ENCODE measurements at places on chromosomes 5 and 9. TPM values are rescaled to one million over a fixed set of nuclear protein-coding genes. Genes with fewer than 3 reads are reported as not detected.

DNA sequence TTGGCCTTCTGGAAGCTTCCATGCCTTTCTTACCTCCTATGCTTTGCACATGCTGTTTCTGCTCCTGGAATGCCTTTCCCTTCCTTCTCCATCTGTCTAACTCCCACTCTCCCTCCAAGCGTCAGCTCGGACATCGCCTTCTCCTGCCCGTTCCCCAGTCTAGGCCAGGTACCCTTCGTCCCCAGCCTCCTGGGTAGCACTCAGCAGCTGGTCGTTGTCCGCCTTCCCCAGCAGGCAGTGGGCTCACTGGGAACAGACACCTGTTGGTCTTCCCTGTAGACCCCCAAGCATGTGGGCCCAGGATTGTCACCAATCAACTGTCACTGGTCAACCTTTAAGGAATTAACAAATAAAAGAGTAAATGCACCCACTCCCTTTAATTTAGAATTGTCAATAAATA lies 202.2 kb downstream of the RGS3 start:
- H3K36me3 ChIP-seq, result no peaks in the 10 kb centered on the region
- no peak for DNase-seq
- H3K27ac ChIP-seq, result no peak overlapping the region
- H3K4me3 ChIP-seq, result no peak overlapping the region
- H3K4me1 ChIP-seq, result no peaks in the 10 kb centered on the region

GRCh38 chr9:136171009-136171800 lies 33.7 kb downstream of the LHX3 start:
- peaks cover 46% of the 10 kb centered on the region for H3K4me1 ChIP-seq
- peak overlapping the region; percentile 95 for H3K27ac ChIP-seq
- no peaks in the 10 kb centered on the region for H3K27me3 ChIP-seq
- no peak overlapping the region for H3K4me3 ChIP-seq

DNA sequence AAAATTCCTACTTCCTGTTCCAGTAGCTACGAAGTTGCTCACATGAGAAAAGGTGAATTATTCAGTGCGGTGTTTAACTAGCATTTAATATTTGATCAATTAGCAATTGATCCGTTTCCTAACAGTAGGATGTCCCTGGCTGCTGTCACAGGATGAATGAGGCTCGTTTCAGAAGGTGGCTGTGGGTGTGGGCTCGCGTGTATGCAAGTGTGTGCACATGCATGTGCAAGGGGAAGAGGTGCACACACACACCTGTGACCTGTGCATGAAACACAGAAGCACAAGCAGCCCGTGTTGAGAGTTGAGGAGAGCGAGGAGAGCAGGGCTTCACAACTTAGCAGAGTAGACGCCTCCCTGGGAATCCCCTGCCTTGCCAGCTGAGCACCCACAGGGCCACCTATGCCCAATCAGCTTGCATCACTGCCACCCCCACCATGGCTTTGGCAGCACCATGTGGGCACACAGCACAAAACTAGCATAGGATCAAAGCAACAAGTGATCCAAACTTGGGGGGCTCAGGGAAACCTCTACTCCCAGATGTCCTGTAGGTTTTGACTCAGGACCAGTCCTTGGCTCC lies 107.2 kb downstream of the C5orf15 start:
- H3K4me1 ChIP-seq, result no peaks in the 10 kb centered on the region
- no peak for DNase-seq
- no peaks in the 10 kb centered on the region for H3K36me3 ChIP-seq
- H3K27ac ChIP-seq, result no peak overlapping the region

DNA sequence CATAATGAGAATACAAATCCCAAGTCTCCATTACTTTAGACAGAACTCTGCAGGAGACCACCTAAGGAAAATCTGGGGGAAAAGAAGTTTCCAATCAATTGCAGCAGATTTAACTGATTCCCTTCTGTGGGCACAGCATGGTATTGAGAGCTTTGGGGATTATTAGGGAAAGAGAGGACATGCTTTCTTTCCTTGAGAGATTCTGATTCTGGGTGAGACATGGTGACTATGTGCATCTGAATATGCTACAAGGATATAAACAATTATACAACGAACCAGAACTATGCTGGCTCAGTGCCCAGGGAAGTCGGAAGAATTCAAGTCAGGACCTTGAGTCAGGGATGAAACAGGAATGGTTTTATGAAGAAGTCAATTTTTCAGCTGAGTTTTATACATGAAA lies 183.7 kb downstream of the PDE4D start:
- no peak for DNase-seq
- no peak overlapping the region for H3K4me3 ChIP-seq
- no peaks in the 10 kb centered on the region for H3K36me3 ChIP-seq
- no peak overlapping the region for H3K27ac ChIP-seq
- no peaks in the 10 kb centered on the region for H3K4me1 ChIP-seq

- no peaks in the 10 kb centered on the region for H3K4me1 ChIP-seq
- H3K36me3 ChIP-seq, result no peaks in the 10 kb centered on the region
- DNase-seq, result no peak
- H3K4me3 ChIP-seq, result no peak overlapping the region
Measured at GRCh38 chr9:90107040-90107725, 502.4 kb downstream of the GADD45G start.

DNA sequence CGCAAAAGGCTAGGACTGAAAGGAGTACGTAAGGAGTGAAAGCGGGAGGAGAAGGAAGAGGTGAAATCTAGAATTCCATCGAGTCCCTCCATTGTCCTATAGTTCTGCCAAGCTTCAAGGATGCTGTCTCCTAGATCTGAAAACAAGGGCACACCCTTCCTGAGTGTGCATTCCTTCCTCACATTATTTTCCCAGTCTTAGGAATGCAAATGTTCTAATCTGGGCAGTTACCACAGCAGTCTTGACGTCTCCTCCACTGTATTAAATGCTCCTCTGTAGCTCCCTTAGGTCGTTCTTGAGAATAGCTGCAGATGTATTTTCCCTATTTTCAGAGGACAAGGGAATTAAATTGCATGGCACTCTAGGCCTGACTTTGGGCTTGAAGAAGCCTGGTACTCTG lies 127.6 kb downstream of the SLIT3 start:
- H3K4me3 ChIP-seq, result no peak overlapping the region
- no peak for DNase-seq

GRCh38 chr5:67680099-67680498 lies 483.5 kb upstream of the CD180 start:
- no peaks in the 10 kb centered on the region for H3K27me3 ChIP-seq
- no peak overlapping the region for H3K27ac ChIP-seq
- DNase-seq, result no peak
- H3K4me1 ChIP-seq, result no peaks in the 10 kb centered on the region
- no peaks in the 10 kb centered on the region for H3K36me3 ChIP-seq

GRCh38 chr5:59449905-59450644 lies 443.5 kb downstream of the PDE4D start:
- no peak for DNase-seq
- no peak overlapping the region for H3K27ac ChIP-seq
- H3K4me1 ChIP-seq, result no peaks in the 10 kb centered on the region

The UGT3A1 gene
- total RNA-seq, result not detected

DNA sequence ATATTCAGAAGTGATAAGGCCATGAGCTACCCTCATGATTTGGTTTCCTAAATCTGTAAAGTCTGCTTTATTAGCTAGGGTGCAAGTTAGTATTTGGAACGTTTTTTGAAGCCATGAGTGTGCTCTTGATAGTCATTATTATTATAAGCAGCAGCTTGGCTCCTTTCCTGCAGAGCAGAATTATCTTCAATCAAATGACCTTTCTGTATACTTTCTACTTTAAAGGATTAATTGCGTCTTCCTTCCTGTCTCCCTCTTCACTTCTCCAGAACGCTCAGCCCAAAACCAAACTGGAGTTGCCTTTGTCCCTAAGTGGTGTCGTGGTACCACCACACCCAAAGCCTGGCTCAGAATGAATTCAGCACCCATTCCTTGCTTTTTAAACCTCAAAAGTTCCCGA lies 211.3 kb downstream of the ARHGAP26 start:
- peak overlapping the region; percentile 14 for H3K27ac ChIP-seq
- peaks cover 19% of the 10 kb centered on the region for H3K4me1 ChIP-seq
- no peak overlapping the region for H3K4me3 ChIP-seq
- DNase-seq, result no peak
- no peaks in the 10 kb centered on the region for H3K36me3 ChIP-seq
- H3K27me3 ChIP-seq, result no peaks in the 10 kb centered on the region

The SARDH gene
- total RNA-seq, result 0.37 TPM

GRCh38 chr5:95808013-95808685 lies 14.4 kb downstream of the GLRX start:
- no peak overlapping the region for H3K27ac ChIP-seq
- H3K27me3 ChIP-seq, result no peaks in the 10 kb centered on the region
- H3K4me1 ChIP-seq, result peaks cover 52% of the 10 kb centered on the region
- no peaks in the 10 kb centered on the region for H3K36me3 ChIP-seq
- H3K4me3 ChIP-seq, result no peak overlapping the region

DNA sequence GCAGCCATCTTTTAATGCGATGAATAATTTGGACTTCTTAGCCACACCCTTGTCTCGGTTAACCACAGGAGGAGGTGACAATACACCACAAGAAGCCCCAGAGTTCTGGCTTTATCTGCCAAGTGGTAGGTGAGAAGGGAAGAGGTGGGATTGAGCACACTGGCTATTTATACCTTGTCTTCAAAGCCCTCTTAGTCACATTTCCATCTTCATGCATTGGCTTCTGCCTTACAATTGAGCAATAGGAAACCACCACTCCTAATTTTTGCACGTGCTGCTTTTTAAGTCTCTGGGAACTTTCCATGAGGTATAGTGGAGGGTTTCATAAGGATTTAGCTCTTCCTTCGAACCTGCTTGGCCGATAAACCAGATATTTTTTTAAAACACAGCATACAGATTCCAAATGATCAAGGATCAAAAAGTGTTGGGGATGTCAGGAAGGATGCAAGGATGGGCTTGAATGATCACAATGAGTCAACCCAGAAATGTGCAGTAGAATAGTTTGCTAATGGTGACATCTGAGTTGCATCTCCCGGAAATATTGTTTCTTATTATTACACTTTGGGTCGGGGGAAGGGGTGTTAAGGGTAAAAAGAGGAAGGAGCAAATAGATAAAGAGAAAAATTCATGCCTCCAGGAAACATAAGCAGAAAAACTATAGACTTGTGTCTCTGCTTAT lies 25.5 kb downstream of the PLAC8L1 start:
- H3K4me3 ChIP-seq, result no peak overlapping the region
- H3K27me3 ChIP-seq, result no peaks in the 10 kb centered on the region
- no peaks in the 10 kb centered on the region for H3K4me1 ChIP-seq

- H3K4me1 ChIP-seq, result peaks cover 4% of the 10 kb centered on the region
- no peak for DNase-seq
- no peak overlapping the region for H3K27ac ChIP-seq
Measured at GRCh38 chr5:176614805-176615478, 5.0 kb upstream of the GPRIN1 start.

GRCh38 chr9:98911042-98911441 lies 32.7 kb upstream of the COL15A1 start:
- H3K27me3 ChIP-seq, result no peaks in the 10 kb centered on the region
- H3K36me3 ChIP-seq, result no peaks in the 10 kb centered on the region
- DNase-seq, result no peak
- H3K4me3 ChIP-seq, result no peak overlapping the region

- H3K4me3 ChIP-seq, result no peak overlapping the region
- DNase-seq, result no peak
- H3K27ac ChIP-seq, result no peak overlapping the region
- H3K27me3 ChIP-seq, result no peaks in the 10 kb centered on the region
- no peaks in the 10 kb centered on the region for H3K36me3 ChIP-seq
Measured at GRCh38 chr9:91210318-91210717, 151.4 kb downstream of the AUH start.

DNA sequence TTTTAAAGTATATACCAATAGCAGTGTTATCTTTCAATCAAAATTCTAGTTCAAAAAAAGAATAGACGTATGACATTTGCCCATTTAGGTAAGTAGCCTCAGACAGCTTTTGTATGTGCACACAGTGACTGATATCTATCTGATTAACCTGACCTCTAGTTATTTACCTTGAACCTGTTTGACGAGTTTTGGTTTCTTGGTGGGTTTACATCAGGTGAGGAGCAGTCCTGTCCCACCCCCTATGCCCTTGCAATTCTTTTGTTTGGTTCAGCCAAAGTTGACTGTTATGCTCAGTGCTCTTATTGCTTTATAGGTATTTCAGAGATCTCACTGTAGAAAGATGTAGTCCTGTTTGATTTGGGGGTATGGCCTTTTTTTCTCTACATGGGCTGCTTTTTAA lies 147.2 kb downstream of the ISOC1 start:
- no peaks in the 10 kb centered on the region for H3K27me3 ChIP-seq
- DNase-seq, result no peak
- H3K36me3 ChIP-seq, result no peaks in the 10 kb centered on the region
- H3K27ac ChIP-seq, result no peak overlapping the region
- H3K4me3 ChIP-seq, result no peak overlapping the region

- H3K27me3 ChIP-seq, result no peaks in the 10 kb centered on the region
- DNase-seq, result no peak
- H3K4me3 ChIP-seq, result no peak overlapping the region
- peaks cover 6% of the 10 kb centered on the region for H3K4me1 ChIP-seq
- H3K36me3 ChIP-seq, result no peaks in the 10 kb centered on the region
- no peak overlapping the region for H3K27ac ChIP-seq
Measured at GRCh38 chr5:128535251-128535650, 2.8 kb downstream of the FBN2 start.

The GCNT4 gene
- total RNA-seq, result 3.0 TPM

GRCh38 chr5:15959370-15960164 lies 220.0 kb downstream of the MARCHF11 start:
- H3K4me1 ChIP-seq, result no peaks in the 10 kb centered on the region
- no peaks in the 10 kb centered on the region for H3K27me3 ChIP-seq
- no peak overlapping the region for H3K4me3 ChIP-seq
- no peak for DNase-seq
- no peaks in the 10 kb centered on the region for H3K36me3 ChIP-seq

GRCh38 chr9:7265181-7265580 lies 507.4 kb downstream of the KDM4C start:
- H3K4me1 ChIP-seq, result no peaks in the 10 kb centered on the region
- H3K4me3 ChIP-seq, result no peak overlapping the region
- H3K27ac ChIP-seq, result no peak overlapping the region
- no peaks in the 10 kb centered on the region for H3K27me3 ChIP-seq
- H3K36me3 ChIP-seq, result no peaks in the 10 kb centered on the region

GRCh38 chr5:42881416-42882117 lies 69.9 kb upstream of the SELENOP start:
- H3K27me3 ChIP-seq, result no peaks in the 10 kb centered on the region
- H3K4me1 ChIP-seq, result peaks cover 35% of the 10 kb centered on the region
- H3K36me3 ChIP-seq, result no peaks in the 10 kb centered on the region
- H3K4me3 ChIP-seq, result no peak overlapping the region
- no peak overlapping the region for H3K27ac ChIP-seq
- no peak for DNase-seq

The SPEF2 gene
- 4.0 TPM for total RNA-seq

DNA sequence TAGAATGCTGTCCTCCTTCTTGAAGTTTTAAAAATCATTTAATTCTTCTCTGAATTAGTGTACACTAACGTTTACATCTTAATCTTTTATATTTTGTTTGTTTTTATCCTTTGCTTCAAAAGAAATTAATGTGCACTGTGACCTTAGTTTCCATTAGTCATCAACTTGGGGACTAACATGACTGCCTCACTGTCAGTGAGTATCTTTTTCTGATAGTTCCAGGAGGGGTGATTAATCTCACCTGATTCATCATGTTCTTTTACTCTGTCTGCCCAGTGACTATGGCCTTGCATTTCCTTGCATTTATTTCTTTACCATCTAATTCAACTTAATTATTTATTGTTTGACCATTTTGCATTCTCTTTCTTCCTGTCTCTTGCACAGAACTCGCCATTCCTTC lies 33.4 kb upstream of the NR3C1 start:
- no peaks in the 10 kb centered on the region for H3K27me3 ChIP-seq
- H3K4me1 ChIP-seq, result no peaks in the 10 kb centered on the region
- H3K27ac ChIP-seq, result no peak overlapping the region
- no peak overlapping the region for H3K4me3 ChIP-seq
- no peaks in the 10 kb centered on the region for H3K36me3 ChIP-seq
- no peak for DNase-seq

- no peaks in the 10 kb centered on the region for H3K36me3 ChIP-seq
- H3K4me3 ChIP-seq, result no peak overlapping the region
- H3K4me1 ChIP-seq, result no peaks in the 10 kb centered on the region
- H3K27ac ChIP-seq, result no peak overlapping the region
Measured at GRCh38 chr9:86675805-86676204, 271.5 kb downstream of the GAS1 start.
